ENCODE measurements at places on chromosomes 11 and 22.

- DNase-seq, result no peak
These were observed 3.8 kb upstream of the DERL3 start for GRCh38 chr22:23842599-23842998.

GRCh38 chr11:111018566-111018965 lies 227.0 kb upstream of the POU2AF2 start:
- no peak for DNase-seq

GRCh38 chr11:89498845-89499448 lies 7.8 kb upstream of the NOX4 start:
- no peak for DNase-seq

GRCh38 chr11:9565822-9566560 lies 7.5 kb upstream of the WEE1 start:
- no peak for DNase-seq

- DNase-seq, result no peak
These were observed 377.6 kb downstream of the CADM1 start for GRCh38 chr11:115126515-115127208.

GRCh38 chr22:41915035-41915785 lies at the start of gene SHISA8:
TSS of gene SHISA8 (minus strand) at chr22:41915074. CDS start at chr22:41914667, 407 bp downstream.
- DNase-seq, result no peak

- DNase-seq, result no peak
These were observed 28.6 kb downstream of the C22orf42 start for GRCh38 chr22:32130464-32130863.

All from stimulated activated CD8-positive, alpha-beta memory T cell treated with anti-CD3 and anti-CD28 coated beads, Interleukin-7, amount 100 ng/mL, for 24 hours (primary cell).